ENCODE measurements at places on chromosomes 5 and 9. TPM values are rescaled to one million over a fixed set of nuclear protein-coding genes. Genes with fewer than 3 reads are reported as not detected.

Gene UHRF2
- total RNA-seq: 48.2 TPM

Gene IL13
- not detected for total RNA-seq

Gene UGT3A1
- 1.4 TPM for total RNA-seq

Gene FOXD4L4
- total RNA-seq: not detected

Gene CEL
- 0.48 TPM for total RNA-seq

Gene DOCK8
- 0.24 TPM for total RNA-seq

Gene TAF11L5
- not detected for total RNA-seq

Gene JAKMIP2
- not detected for total RNA-seq

Gene PHF2
- total RNA-seq: 11.1 TPM

Gene TTC33
- 8.4 TPM for total RNA-seq

Gene ARSI
- total RNA-seq: 14.9 TPM

Gene SUSD1
- 10.2 TPM for total RNA-seq

Gene ADAMTS2
- total RNA-seq: not detected

Gene LMX1B
- not detected for total RNA-seq

Gene PAIP2
- total RNA-seq: 37.9 TPM

Gene GLRA1
- not detected for total RNA-seq

Gene FOXD4L3
- total RNA-seq: not detected

Gene TUT7
- 34.7 TPM for total RNA-seq

Gene ANXA2R
- 0.48 TPM for total RNA-seq

Gene CYFIP2
- total RNA-seq: 2.1 TPM

Gene FAM221B
- total RNA-seq: not detected

Gene SPAAR
- total RNA-seq: not detected

Gene TSSK1B
- total RNA-seq: 0.21 TPM

Data from tracheal epithelial cell (primary cell).